ENCODE measurements at places on chromosomes 13 and 19. TPM values are rescaled to one million over a fixed set of nuclear protein-coding genes. Genes with fewer than 3 reads are reported as not detected.

The BEST2 gene
- total RNA-seq: not detected

The KANK3 gene
- total RNA-seq: 0.37 TPM

The CCDC8 gene
- 3.9 TPM for total RNA-seq

GRCh38 chr13:27199696-27200095, 28.1 kb upstream of the USP12 start:
- no peaks in the 10 kb centered on the region for H3K36me3 ChIP-seq
- DNase-seq: no peak
- H3K4me1 ChIP-seq: peaks cover 31% of the 10 kb centered on the region

The ZFP36 gene
- total RNA-seq: 31.0 TPM

Measured in PC-9 (cell line).